ENCODE measurements at places on chromosomes 4 and X.

- DNase-seq = no peak
Observed at GRCh38 chrX:53383376-53384076, 38.9 kb downstream of the SMC1A start.

DNA sequence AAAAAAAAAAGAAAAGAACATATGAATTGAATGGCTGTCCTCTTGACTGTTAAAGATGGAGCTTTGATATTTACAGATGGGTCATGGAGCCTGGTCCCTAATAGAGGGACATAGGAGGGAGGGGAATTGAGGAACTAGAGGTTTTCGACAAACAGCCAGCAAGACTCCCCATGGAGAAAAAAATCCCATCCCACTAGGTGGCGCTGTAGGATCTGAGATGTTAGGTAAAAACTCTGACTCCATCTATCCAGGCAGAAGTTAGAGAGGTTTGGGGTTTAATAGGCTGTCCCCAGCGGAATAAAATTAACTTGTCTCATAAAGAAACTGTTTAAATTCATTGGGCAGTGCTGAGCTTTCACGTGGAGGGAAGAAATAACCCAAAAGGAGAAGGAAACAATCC, 45.9 kb downstream of the HMGB2 start:
- DNase-seq = no peak

GRCh38 chr4:118964891-118965411, 76.3 kb downstream of the SYNPO2 start:
- no peak for DNase-seq

DNA sequence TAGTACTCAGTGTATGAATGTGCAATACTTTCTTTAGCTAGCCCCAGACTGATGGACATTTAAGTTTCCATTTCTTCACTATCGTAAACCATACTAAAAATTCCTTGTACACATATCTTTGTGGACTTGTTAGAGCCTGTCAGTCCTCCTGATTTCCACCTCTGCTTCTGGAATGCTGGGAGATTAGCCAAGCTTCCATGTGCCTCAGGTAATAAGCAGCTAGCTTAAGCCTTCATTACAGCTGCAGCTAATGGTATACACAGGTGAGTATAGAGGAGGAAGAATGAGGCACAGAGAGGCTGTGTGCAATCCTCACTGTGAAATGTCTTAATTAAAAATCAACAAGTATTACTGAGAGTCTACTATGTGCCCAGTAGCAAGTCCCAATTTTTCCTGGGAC, 9.8 kb downstream of the SMIM9 start:
- DNase-seq = no peak

- no peak for DNase-seq
Observed at GRCh38 chr4:72448231-72448630, 120.8 kb downstream of the ADAMTS3 start.

GRCh38 chr4:156295676-156296195, 342.1 kb upstream of the CTSO start:
- DNase-seq = no peak

GRCh38 chr4:61201561-61201960, 1.4 kb downstream of the ADGRL3 start:
- DNase-seq = peak; percentile 66

DNA sequence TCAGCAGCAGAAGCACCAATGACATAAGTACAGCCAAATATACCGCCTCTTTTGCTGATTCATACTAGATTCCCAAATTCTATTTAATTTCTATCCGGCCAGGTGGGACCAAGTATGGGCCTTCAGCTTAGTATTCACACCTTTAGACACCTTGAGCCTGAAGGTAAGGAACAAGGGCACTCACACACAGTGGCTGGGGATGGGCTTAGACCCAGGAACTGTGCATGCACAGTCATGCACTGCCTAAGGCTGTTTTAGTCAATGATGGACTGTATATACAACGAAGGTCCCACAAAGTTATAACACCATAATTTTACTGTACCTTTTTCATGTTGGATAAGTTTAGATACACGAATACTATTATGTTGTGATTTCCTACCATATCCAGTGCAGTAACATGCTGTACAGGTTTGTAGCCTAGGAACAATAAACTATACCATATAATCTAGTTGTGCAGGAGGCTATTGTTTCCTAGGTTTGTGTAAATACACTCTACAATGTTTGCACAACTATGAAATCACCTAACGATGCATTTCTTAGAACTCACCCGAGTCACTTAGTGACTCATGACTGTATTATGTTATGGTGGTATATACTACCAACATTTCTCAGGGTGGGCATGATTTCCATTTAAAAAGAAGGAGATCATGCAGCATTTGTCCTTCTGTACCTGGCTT, 9.7 kb upstream of the CLNK start:
- DNase-seq = no peak

DNA sequence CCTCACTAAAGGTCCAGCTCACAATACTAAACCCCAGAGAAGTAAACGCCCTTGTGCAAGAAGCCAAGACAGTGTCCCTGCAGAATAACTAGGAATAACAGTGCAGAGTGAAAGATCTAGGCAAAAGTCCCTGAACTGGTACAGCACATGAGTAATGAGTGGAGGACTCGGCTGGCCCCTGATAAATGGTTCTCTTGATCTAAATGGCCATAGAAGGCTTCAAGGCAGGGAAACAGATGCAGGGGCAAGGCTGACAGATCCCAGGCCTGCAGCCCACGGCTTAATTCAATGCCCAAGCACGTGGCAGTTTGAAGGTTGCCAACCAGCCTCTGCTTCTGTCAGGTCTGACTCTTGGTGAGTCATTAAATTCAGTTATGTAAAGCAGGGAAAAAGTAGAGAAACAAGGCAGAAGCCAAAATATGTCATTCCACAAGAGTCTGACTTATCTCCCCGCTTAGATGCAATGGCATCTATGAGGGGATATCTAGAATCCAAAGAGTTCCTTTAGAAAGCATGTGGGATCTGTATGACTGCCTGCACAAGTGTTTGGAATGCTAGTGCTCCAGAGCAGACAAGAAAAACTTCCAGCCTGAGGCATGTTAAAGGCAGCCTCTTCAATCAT, 121.3 kb downstream of the PRDM5 start:
- no peak for DNase-seq

- DNase-seq = peak; percentile 36
Observed at GRCh38 chr4:1072830-1073446, 40.4 kb downstream of the RNF212 start.

- no peak for DNase-seq
Observed at GRCh38 chr4:25290490-25291067, 22.0 kb upstream of the ZCCHC4 start.

DNA sequence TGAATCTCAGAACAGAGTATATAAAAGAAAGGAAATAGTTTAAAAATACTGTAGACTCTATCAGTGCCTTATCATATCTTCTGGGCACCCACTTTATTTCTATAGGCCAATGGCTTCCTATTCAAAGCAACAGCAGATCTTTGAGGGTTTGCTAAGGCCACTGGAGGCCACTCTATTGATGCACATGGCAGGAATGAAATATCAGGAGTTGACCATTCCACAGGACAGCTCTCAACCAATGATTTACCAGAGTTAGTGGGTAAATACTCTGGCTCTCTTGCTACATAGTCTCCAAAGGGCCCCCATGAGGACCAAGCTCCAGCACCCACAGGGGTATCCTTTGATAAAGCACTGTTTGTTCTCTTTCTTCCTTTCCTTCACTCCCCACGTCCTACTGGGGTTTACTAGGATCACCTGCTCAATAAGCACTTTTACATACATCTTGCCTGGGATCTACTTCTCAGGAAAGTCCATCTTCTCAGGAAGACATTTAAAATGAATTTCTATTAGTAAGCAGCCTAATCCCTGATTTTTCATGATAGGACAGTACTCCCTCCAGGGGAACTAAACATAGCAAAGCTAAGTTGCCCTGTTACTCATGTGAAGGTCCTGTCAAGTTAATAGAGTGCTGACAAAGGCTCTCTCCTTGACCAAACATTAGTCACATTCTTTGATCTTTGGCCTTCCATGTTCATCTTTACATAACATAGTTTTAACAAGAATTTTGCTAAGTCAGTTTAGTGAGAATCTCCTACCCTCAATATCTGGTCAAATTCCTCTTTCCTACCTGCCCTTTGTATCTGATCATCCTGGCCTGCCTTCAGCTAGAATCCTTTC, 459.7 kb downstream of the GRXCR1 start:
- DNase-seq = no peak

GRCh38 chr4:143189528-143189927, 4.8 kb downstream of the USP38 start:
- DNase-seq = no peak

All from NCI-H1092 treated with DMSO at 0.1 percent for 48 hours (cell line).